GM23248 (cell line): ENCODE measurements at places on chromosomes 2 and 18.

DNA sequence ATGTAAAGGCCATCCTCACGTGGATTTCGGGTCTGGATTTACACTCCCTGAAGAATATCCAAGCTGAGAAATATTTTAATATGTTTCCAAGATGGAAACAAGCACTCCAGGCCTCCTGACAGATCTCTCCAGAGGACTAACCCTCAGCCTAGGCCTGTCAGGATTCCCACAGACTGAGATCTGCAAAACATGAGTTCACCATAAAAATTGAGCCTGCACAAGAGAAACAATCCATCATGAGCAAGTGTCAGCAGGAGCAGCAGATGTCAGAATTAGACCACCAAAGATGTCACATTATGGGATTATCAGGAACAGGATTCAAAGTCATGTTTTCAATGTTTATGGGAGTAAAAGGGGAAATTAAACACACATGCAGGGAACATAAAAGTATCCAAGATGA is 191.3 kb downstream of the TFCP2L1 start:
- no peak overlapping the region for H3K4me3 ChIP-seq
- no peak for DNase-seq
- 0 out of 2 replicates have a peak, but pooled peaks cover 6% of the 10 kb centered on the region for H3K4me1 ChIP-seq
- H3K27me3 ChIP-seq, result no peaks in the 10 kb centered on the region; the same call in 1 of the 2 replicates
- no peaks in the 10 kb centered on the region for H3K36me3 ChIP-seq

DNA sequence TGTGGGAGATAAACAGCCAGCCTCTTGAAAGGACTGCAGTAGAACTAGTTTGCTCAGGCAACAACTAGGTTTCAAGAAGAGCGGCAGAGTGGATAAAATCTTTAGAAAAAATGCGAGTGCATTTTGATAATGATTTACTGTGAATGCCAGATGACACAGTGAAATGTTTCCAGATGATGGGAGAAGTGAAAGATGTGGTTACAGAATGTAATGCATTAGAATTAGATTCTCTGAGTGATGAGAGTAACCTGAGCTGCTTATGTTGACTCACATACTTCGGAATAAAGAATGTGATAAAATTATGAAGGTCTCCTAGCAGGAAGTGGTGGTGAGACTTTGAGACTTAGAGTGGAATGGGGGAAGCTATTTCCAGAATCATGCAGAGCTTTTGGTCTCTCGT is 184.3 kb downstream of the GULP1 start:
- H3K36me3 ChIP-seq, result no peaks in the 10 kb centered on the region
- peaks cover 7% of the 10 kb centered on the region for H3K4me1 ChIP-seq
- no peak overlapping the region for H3K27ac ChIP-seq
- no peak for DNase-seq
- no peak overlapping the region for H3K4me3 ChIP-seq
- no peaks in the 10 kb centered on the region for H3K27me3 ChIP-seq

- H3K27ac ChIP-seq, result no peak overlapping the region
- H3K36me3 ChIP-seq, result no peaks in the 10 kb centered on the region
- H3K4me3 ChIP-seq, result no peak overlapping the region
- H3K27me3 ChIP-seq, result peaks cover 20% of the 10 kb centered on the region
Observed at GRCh38 chr18:13393338-13393737, 174.8 kb downstream of the LDLRAD4 start.

DNA sequence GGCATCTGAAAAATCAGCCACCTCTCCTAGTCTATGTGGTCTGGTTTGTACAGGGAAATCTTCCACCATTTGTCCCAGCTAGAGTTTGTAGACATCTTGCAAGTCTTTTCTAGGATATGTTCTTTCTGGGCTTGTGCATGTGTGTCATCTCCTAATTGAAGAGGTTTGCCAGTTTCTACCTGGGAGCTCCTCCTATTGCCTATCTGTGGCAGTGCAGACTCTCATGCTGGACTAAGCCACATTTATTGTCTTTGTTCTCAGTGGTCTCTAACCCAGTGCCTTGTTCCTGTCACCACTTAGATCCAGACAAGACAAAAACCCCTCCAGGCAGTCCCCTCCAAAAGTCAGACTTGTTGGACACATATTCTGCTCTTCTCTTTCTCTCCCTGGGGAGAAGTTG is 72.0 kb upstream of the MRPS9 start:
- H3K36me3 ChIP-seq, result no peaks in the 10 kb centered on the region
- no peaks in the 10 kb centered on the region for H3K4me1 ChIP-seq
- no peak overlapping the region for H3K4me3 ChIP-seq
- no peak overlapping the region for H3K27ac ChIP-seq

DNA sequence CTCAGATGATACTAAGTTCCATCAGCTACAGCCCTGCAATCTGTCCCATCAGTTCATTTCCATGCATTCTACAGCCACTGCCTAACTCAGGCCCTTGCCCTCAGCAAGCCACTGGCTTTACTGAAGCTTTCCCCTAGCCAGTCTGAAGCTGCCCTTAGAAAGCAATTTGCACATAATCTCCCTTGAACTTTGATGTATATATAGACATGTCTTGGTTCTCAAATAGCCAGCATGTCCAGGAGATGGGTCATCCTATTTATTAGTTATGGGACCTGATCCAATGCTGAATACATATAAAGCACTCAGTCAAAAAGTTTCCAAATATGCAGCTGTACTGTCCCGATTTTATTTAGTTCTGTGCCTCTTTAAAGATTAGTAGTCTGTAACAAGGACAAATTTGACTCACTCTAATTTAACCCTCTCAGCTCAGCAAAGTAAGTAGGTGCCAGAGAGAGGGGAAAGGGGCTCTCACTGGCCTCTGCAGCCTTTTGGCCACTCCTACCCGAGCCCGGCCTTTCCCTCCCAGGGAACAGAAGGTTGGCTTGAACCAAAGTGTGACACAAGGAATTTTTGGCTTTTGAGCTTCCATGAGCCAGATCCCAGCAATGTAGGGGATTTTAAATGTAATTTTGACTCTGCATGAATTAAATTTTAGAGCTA is 70.7 kb downstream of the CCDC93 start:
- peak; percentile 84 for DNase-seq
- peaks cover 49% of the 10 kb centered on the region for H3K4me1 ChIP-seq
- H3K27ac ChIP-seq, result peak overlapping the region; percentile 73

DNA sequence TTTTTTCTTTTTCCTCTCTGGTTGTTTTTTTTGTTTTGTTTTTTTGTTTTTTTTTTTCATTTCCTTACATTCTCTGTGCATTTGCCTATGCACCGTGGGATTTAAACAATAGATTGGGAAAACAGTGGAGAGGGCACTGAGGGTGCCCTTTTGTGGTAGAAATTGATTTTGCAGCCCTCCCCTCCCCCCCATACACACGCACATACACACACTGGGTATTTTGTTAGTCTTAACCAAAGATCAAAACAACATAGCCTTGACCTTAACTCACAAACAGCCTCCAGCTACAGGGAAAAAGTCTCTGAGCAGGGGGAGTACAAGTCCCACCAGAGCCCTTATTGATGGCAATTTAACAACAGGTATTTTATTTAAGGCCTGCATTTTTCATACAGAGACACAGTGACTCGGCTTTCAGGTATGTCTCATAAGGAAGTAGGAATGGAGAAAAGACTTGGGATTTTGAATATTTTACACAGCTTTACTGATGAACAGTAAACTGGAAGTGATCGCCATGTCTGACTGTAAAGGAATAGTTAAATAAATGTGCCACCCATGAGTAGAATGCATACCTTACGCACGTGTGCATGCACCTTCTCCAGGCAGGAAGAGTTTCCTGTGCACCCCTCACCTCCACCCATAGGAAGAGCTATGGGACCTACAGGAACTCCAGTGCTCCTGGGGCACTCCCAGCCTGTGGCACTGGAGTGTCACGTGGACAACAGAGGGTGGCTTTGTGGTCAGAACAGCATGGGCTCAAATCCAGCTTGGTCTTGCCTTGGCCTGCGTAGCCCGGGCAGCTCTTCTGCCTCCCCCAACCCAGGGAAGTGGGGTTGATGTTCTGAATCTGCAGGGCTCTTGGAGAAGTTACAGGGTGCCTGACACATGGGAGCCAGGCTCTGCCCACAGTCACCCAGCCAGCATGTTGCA is 266.4 kb downstream of the ANAPC1 start:
- 0 out of 2 replicates have a peak overlapping the region, but pooled peaks have one; percentile 22 for H3K4me3 ChIP-seq
- H3K27ac ChIP-seq, result peak overlapping the region; percentile 78
- no peaks in the 10 kb centered on the region for H3K27me3 ChIP-seq

- H3K4me3 ChIP-seq, result no peak overlapping the region
- H3K27ac ChIP-seq, result no peak overlapping the region
- H3K27me3 ChIP-seq, result no peaks in the 10 kb centered on the region
- DNase-seq, result no peak
- H3K4me1 ChIP-seq, result peaks cover 26% of the 10 kb centered on the region
Observed at GRCh38 chr18:28036488-28036887, 140.4 kb downstream of the CDH2 start.

- peak; percentile 67 for DNase-seq
- no peaks in the 10 kb centered on the region for H3K36me3 ChIP-seq
Observed at GRCh38 chr2:16553226-16553625, 112.4 kb downstream of the CYRIA start.
